ENCODE measurements at places on chromosomes 12 and 14. TPM values are rescaled to one million over a fixed set of nuclear protein-coding genes. Genes with fewer than 3 reads are reported as not detected.

Gene CLEC4C
- not detected for total RNA-seq

Gene TMTC3
- total RNA-seq, result 36.5 TPM

Gene GUCY2C
- total RNA-seq, result not detected

Gene FBXW8
- total RNA-seq, result 8.2 TPM

Gene VDR
- total RNA-seq, result 2.4 TPM

Gene TRAF3
- total RNA-seq, result 14.2 TPM

Gene AQP6
- total RNA-seq, result 0.17 TPM

DNA sequence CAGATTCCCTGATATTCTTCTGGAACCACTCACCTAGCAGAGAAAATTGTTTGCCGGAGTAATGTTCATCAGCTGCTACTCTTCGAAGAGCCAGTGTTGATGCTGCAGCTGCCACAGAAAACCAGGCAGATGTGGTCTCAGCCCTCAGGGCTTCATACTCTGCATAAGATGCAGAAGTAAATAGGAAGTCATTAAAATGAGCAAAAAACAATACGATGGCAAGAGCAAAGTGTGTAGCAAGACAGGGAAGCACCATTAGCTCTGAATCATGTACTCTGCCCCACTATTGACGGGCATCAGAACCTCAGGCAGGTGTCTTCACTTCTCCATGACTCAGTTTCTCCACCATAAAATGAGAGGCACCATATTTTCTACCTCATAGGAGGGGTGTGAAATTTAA is 991.6 kb upstream of the TMEM132C start:
- no peak for DNase-seq

DNA sequence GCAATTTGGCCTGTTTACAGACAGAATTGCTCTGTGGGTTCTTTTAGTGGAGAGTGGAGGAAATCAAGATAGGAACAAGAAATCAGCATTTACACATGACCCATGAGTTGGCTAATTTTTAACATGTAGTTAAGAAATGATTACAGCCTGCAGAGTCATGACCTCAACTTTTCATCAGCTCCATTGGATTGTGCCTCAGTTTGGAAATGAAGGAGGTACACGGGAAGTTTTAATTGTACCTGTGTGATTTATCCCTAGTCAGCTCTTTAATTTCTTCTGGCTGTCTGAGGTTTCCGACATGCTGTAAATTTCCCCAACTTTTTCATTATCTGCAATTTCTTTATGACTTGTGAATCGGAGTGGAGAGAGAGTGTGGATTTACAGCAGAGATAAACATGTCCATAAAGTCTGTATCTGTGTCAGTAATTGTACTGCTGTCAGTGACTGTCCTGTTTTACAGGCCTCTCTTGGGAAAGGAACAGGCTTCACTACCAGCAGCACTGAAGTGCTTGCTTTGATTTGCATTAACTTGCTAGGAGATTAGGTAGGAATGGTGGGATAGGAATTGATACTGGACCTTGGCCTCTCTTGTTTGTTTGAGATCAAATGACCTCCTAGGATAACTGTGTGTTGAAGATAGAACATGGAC is 49.2 kb downstream of the LIN52 start:
- DNase-seq, result no peak

GRCh38 chr12:25276199-25276937 is 25.6 kb upstream of the KRAS start:
- peak; percentile 71 for DNase-seq

DNA sequence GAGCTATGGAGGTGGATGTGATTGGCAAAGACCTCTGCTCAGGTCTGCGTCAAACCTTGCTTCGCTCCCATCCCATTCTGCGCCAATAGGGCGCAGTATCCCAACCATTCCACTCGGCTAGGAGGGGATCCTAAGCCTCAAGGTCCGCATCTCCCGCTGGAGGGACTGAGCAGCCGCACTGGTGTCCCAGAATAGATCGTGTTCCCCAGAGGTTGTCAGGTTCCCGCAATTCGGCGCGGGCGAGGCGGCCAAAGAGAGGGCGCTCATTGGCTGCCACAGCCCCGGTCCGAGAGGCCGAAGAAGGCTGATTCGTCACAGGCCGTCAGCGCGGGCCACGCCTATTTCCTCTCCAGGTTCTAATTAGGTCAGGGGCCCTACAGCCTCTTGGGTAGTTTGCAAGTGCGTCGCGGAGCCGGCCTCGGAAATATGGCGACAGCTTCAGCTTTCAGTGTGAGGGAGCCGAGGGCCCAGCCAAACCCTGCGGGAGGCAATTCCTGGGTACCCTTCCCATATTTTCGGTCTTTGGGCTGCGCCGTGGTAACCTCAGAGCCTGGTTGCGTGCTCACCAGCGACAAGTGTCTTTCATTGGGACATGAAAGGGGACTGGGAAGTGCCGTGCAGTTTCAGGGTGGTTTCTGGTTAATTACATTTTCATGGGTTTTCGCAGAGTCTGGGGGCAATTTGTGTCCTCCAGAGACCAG is 5.0 kb downstream of the OR10AD1 start:
- peak; percentile 98 for DNase-seq

DNA sequence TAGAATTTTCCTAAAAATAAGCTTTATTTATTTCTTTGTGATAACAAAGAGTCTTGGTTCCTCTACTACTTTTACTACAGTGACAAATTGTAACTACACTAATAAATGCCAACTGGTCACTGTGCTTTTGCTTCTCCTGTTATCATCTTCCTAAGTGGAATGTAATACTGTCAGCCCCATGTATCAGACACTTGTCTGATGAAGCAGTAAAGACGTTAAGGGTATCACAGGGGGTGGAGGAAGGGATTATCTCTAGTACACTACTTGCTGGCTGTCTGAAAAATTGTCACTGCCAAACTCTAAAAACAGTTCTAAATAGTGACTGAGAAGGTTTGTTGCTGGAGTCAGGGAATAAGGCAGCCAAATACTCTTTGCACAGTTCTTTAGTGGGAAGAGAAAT is 11.3 kb downstream of the ASB8 start:
- no peak for DNase-seq

DNA sequence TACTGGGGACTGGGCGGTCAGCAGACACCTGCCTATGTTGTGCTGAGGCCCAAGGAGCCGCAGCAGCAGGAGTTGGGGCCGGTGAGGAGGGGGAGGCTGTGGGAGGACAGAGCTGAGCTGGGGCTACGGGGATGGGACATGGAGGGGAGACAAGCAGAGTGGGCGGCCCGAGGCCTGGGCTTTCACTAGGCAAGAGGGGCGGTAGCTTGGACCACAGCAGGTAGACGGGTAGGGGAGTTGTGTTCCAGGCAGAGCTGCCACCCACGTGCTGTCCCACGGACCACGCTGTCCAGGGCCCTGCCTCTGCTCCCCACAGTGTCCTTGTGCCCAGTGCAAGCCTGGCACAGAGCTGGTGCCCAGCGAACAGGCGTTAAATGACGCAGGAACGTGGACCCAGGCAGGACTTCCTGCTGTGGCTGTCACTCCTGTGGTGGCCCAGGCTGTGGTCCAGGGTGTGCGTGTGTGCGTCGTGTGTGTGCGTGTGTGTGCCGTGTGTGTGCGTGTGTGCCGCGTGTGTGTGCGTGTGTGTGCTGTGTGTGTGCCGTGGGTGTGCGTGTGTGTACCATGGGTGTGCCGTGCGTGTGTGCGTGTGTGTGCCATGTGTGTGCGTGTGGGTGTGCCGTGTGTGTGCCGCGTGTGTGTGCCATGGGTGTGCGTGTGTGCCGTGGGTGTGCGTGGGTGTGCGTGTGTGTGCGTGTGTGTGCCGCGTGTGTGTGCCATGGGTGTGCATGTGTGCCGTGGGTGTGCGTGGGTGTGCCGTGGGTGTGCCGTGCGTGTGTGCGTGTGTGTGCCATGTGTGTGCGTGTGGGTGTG is 6.8 kb downstream of the CEP170B start:
- no peak for DNase-seq

GRCh38 chr12:109192358-109192757 is 76.0 kb downstream of the ACACB start:
- peak; percentile 11 for DNase-seq

DNA sequence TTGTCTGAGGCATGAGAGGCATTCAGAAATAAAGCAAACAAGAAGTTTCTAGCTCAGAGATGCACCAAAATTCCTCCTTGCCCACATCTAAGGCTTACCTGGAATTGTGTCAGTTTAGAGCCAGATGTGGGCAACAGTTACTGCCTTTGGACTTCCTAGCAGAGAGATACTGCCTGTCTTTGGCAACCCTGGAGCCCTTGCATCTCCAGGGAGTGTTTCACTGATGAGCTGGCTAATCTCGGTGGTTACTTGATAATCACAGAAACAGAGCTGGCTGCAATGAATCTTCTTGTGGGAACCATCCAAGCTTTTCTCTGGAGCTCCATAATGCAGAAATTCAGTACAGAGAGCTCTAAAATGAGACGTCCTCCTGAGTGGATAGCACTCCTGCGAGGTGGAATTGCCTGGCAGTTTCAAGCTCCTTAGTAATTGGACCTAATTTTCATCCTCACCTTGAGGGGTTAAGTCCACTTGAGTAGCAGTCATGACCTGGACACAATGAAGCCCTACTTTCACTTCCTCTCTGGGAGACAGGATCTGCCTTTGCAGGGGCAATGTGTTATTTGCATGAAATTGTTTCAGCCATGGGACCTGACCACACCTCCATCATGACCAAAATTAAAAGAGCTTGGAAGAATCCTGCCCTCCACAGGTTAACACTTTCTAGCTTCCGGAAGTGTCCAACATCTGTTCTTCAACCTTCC is 108.8 kb upstream of the ARHGAP5 start:
- DNase-seq, result no peak

- DNase-seq, result peak; percentile 57
Measured at GRCh38 chr14:91177073-91178034, 63.5 kb downstream of the DGLUCY start.

DNA sequence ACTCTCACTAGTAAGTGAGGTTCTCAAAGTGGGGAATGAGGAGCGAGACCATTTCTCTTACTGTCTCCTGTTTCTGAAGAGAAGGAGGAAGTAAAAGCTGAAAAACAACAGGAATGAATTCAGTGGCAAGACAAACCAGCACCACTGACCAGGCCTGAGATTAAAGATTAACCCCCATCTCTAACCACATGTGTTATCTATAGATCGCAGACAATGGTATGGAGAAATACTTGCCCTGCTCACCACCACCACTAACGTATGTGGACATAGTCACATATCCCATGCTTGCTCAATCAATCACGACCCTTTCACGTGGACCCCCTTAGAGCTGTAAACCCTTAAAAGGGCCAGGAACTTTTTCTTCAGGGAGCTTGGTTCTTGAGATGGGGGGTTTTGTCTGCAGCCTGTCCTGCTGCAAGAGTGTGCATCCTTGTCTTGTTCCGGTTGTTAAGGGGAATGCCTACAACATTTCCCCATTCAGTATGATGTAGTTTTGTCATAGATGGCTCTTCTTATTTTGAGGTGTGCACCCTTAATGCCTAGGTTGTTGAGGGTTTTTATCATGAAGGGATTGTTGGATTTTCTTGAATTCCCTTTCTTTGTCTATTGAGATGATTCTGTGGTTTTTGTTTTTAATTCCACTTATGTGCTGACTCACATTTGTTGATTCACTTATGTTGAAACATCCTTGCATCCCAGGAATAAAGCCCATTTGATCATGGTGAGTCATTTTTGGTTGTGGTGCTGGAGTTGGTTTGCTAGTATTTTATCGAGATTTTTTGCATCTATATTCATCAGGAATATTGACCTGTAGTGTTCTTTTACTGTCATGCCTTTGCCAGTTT is 698.8 kb upstream of the LMO3 start:
- DNase-seq, result no peak

GRCh38 chr12:7934889-7935492 is 996 bp downstream of the SLC2A3 start:
- no peak for DNase-seq

DNA sequence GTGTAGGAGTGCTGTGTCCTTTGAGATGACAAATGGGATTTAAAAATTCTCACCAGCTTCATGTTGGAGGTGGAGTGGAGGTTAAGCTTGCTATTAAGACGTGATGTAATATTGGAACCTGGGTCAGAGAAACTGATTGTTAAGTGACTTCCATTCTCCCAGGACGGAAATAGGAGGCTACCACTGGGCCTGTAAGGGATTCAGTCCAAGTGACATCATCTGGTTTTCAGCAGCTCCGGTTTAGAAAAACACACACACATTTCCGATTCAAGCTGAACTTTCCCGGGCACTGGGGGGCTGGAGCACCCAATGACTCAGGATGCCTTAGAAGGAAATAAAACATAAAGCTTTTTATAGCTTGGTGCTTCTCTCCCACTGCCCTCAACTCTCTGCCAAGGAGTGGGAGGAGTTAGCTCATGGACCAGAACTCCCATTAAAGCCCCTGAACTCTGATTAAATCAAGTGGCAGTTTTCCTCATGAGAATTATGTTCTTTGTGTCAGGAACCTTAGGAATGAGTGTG is 12.4 kb downstream of the CALM1 start:
- peak; percentile 43 for DNase-seq

GRCh38 chr12:58540480-58541299 is 379.6 kb downstream of the LRIG3 start:
- peak; percentile 61 for DNase-seq

DNA sequence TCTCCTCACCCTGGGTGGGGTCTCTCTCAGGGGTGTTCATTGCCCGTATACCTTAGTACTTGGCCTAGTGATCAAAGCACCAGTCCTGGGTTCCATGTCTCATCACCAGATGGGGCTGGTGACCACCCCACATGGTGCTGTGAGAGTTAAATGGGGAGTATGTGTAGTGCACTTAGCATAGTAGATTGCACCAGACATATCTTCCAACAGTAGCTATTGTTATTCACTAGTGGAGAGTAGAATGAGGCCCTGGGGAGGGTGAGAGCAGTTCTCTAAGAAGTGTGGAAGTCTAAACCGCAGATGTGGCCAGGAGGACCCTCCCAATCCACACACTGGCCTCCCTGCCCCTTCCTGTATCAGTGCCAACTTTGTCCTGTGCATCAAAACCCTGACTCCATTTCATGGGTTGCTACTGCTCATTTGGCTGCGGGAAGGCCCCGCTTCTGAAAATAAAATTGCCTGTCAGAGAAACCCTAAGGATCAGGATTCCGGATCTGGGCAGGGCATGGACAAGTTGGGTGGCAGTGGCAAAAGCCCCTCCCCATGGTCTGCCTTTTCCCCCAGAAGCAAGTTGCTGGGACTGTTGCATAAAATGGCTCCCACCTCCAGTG is 4.4 kb downstream of the CD9 start:
- DNase-seq, result no peak
